ENCODE measurements at places on chromosomes 11 and 22.

DNA sequence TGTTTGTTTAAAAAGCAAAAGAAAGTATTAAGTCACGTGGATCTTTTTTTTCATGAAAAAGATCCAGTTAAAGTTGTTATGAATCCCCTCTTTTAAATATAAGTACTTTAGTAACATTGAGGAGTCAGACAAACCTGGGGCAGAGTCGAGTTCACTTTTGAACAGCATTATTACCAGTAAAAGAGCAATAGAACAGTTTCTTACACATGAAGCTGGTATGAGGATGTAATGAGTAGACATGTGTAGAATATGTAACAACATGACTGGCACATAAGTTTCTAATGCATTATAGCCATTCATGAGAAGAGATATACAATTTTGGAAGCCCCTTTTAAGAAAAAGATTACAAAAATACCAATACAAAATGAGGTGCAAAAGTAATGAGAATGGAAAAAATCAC, 7.6 kb upstream of the MUC15 start:
- no peak for DNase-seq

DNA sequence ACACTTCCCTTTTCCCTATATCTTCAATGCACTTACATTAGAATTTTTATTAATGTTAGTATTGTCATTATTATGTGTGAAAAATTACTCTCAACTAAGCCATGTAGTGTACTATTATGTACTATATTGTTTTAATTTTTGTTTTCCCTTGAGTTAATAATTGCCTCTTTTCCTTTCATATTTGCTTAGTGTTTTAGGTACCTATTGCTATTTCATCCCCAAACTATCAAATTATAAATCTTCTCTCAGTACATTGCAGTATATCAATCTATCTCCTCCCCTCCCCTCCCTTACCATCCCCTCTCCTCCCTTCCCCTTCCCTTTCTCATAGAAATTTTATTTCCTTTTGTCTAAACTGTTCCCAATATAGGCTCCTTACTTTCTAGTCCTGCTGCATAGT, 12.8 kb upstream of the TENM4 start:
- DNase-seq: no peak

- no peak for DNase-seq
Observed at GRCh38 chr22:49228431-49229037, 599.1 kb downstream of the BRD1 start.

GRCh38 chr22:49958366-49958921, 2.1 kb upstream of the PIM3 start:
- no peak for DNase-seq

DNA sequence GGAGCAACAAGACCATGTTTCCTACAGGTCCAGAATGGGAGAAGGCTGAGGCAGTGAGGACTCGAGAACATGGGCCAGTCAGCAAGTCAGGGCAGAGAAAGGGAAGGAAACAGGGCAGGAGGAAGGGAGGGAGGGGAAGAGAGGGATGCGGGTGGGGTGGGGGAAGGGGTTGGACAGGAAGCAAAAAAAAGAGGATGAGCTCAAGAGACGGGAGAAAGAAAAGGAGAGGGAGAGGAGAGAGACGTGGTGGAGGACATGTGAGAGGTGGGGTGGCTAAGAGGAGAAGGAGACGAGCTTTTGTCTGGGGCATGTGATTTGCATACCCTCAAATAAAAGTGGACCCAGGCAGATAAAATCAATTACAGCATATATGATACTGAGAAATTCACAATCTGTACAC, 389.5 kb upstream of the B3GAT1 start:
- DNase-seq: no peak

DNA sequence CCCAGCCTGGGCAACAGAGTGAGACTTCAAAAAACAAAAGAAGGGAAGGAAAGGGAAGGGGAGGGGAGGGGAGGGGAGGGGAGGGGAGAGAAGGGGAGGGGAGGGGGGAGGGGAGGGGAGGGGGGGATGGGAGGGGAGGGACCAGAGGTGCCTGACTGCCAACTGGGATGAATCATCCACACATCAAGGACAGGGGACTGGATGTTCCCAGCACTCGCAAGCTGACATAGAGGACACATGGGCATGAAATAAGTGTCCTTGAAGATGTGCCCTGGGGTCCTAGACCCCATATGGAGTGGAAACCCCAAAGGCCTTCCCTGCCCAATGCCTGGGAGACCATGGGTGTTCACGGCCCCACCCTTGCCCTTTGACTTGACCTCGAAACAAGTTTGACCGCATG, 19.8 kb downstream of the TST start:
- no peak for DNase-seq

GRCh38 chr11:16862726-16863125, 124.3 kb downstream of the C11orf58 start:
- no peak for DNase-seq

GRCh38 chr22:19884161-19884953, 29.7 kb upstream of the GNB1L start:
- no peak for DNase-seq

All from GF-D8 (cell line).